ENCODE measurements at places on chromosomes 12 and 14.

- no peak for DNase-seq
These were observed 281.8 kb downstream of the KSR2 start for GRCh38 chr12:117686911-117687377.

DNA sequence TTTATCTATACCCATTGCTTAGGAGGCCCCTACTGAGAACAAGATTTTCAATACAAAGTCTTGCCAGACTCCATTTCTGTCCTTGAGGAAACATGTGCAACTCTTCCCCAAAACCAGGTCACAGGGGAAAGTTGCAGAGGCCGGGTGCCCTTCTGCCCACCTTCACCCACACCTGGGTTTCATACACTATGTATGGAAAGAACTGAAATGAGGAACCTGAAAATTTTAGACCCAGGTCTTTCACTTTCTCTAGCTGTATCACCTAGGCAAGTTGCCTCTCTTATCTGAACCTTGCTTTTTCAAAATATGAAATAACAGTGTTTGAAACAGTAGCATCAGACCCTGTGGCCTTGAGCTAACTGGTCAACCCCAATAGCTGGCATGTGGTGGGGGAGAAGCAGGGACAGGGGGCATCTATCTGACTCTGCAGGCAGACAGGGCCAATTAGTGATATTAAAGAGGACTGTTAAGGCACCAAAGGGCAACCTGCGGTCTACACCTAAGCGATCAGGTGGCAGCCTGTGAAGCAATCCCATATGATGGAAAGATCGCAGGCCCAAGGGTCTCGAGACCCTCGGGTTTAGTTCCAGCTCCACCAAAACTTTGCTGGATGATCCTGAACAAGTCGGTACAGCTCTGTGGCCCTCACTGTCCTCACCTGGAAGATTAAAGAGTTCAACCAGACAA lies 346.5 kb downstream of the BCL11B start:
- DNase-seq = no peak

DNA sequence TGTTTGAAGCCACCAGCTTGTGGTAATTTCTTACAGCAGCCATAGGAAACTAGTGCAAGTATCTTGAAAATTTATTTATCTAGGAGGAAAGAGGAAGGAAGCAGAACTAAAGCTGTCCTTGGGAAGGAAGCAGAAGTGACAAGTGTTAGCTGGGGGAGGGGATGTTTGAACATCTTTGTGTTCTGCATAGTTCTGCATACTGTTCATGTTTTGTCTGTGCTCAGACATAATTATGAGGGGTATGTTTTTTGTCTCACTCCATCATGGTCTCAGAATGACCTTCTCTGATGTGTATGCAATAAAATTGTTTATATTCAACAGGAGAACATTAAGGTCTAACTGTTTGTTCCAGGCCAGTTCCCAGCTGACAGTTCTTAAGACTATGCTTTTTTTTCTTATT lies 606.5 kb downstream of the GALC start:
- DNase-seq = no peak

DNA sequence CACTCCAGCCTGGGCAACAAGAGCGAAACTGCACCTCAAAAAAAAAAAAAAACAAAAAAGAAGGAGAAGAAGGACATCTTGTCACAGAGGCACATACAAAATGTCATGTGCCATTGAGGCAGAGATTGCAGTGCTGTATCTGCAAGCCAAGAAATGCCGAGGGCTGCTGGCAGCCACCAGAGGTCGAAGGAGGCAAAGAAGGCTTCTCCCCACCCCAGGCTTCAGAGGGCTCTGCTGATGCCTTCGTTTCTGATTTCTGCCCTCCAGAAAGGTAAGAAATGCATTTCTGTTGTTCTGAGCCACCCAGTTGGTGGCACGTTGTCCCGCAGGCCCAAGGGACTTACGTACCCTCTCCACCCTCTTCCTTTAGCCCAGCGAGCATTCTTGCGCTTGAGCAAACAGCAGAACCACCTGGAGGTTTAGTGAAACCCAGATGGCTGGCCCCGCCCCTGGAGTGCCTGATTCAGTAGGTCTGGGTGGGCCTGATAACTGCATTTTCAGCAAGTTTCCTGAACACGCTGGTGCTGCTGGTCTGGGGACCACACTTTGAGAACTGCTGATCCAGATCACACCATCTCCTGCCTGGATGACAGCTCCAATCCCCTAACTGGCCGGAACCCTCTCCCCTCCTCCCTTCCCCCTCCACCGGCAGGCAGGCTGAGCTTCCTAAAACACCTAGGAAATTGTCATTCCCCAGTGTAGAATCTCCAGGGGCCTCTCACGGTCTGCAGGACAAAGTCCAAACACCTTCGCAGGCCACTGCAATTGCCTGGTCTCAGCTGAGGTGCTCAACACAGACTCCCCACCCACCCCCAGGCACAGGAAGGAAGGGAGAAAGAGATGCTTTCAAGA lies 21.1 kb upstream of the SCARB1 start:
- DNase-seq = no peak

DNA sequence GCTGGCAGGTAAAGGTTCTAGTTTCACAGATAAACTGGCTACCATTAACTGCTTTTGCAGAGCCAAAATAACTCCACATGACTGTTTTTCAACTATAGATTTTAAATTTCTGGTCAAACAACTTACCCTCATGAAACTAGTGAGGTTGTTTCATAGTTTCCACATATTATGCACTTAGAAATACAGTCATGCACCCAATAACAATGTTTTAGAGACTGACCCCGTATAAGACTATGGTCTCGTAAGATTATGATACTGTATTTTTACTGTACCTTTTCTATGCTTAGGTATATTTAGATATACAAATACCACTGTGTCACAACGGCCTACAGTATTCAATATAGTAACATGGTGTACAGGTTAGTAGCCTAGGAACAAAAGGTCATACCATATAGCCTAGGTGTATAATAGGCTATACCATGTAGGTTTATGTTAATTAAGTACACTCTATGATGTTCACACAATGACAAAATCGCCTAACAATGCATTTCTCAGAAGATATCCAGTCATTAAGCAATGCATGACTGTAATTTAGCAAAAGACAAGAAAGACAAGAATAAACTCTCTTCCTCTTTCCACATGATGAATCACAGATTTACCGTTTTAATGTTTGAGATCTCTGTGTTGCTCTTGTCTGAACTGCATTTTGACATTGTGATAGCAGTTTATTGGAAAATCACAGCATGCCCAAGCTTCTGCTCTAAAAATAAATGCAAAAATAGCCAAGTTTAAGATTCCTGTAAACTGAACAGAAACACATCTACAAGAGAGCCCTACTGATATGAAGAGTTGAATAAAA lies 17.1 kb downstream of the DICER1 start:
- DNase-seq = no peak

- no peak for DNase-seq
These were observed 2.6 kb upstream of the JAG2 start for GRCh38 chr14:105171004-105171673.

DNA sequence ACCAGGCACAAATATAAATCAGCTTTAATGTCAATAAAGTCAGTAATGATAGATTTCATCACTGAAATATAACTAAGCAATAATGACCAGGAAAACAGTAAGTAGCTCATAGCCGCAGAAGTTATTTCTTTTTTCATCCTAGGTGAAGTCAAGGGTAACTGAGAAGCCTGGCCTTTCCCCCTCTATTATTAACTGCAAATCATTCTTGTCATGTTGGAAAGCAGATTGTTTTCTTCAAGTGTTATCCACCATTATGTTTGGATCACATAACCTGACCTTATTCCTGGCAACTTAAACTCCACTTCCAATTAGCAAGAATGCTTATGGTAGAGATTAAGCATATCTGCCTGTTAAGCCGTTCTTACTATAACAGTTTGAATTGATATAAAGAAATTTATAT lies 603.4 kb upstream of the FOXG1 start:
- DNase-seq = no peak

GRCh38 chr14:20550926-20551325 lies 9.9 kb downstream of the RNASE9 start:
- no peak for DNase-seq

DNA sequence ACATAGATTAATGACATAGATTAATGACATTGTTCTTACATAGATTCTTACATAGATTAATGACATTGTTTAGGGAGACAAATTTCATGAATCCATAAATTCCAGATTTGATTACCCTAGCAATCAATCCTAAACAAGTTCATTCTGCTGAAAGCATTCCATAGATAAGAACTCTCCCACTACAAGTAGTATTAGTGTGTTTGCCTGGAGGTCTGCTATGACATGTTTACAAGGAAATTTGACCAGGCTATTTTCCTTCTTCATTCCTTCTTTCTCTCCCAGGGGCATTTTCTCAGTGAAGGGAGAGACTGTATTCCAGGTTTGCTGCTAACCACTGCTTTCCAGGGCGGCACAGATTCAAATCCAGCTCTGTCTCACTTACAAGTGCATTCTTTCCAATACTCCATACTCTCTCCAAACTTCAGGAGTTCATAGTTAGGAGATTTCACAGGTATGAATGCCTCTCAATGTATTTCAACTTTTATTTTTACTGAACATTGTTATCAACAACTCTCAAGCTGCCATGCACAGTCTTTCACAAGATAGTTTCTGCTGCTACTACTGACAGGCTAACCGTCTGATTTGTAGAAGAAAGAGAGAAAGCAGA lies 134.5 kb downstream of the SLC38A1 start:
- no peak for DNase-seq

DNA sequence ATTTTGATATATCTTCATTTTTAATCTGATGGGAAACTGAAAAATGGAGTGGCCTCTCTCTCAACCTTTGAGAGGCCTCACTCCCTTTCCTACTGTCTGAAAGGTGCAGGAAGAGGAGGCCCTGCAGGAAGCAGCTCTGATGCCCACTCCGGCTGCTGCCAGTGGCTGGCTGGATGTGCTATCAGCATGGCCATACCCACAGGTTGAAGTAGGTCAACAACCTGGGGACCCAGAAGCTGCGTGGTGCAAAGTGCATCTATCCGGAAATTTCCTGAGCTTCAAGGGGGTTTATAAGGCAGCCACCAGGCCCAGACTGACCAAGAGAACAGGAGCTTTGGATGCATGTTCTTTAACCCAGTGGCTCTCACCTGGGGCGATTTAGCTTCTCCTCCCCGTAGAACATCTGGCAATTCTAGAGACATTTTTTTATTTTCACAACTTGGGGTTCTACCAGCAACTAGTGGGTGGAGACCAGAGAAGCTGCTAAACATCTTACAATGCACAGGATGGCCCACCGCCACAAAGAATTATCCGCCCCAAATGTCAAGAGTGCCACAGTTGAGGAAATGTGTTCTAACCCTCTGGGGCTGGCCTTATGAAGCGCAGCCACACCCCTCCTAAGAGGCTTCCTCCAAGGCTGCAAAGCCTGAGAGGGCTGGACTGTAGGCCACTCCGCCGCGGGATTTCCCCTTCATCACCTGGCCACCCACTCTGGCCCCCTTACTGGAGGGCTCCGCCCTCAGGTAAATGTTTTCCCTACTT lies 8.2 kb upstream of the BATF start:
- no peak for DNase-seq

DNA sequence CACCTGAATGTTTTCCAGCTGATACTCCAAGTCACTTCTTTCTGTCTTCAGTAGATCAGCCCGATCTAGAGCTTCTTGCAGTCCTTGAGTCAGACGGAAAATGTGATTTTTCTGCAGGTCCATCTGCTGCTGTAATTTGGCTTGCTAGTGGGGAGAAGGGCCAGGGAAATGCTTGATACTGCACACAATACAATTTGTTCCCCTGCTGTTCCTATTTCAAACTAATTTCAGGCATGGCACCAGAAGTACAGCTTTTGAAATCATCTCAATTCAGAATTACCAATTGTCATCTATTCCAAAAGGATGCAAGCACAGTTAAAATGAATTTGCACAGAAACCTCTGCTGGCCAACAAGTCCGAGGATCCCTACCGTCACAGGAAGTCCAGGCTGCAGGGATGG lies 53.4 kb downstream of the PRKAB1 start:
- no peak for DNase-seq

GRCh38 chr14:89628521-89628920 lies 211.5 kb upstream of the FOXN3 start:
- DNase-seq = no peak

DNA sequence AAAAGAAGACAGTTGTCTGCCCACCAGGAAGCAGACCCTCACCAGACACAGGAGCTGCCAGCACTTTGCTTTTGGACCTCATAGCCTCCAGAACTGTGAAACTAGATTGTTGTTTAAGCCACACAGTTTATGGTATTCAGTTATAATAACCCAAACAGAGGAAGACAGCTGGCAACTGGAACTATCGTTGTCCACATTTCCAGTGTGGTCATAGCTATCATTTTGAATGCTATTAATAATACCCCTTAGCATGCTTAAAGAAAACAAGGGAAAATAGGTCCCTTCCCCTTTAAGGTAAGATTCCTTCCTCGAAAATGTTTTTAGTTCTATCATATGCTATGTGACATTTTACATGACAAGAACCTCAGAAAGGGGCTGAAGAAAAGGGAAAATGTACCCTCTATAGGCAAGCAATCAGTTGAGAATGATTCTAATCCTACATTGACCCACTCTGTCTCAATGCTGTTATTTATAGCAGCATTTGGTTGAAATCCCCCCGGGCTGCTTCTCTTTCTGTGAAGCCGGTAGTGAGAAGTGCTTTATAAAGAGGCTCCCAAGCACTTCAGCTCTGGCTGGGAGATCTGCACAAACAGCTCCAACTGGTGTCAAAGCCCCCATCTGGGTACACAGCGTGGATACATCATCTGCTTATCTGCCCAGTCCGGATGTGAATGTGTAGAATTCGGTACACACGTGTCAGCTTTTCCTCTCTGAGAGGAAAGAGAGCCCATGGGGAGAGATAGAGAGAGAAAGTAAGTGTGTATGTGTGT lies 221.2 kb upstream of the FLRT2 start:
- DNase-seq = no peak

- no peak for DNase-seq
These were observed 225.1 kb downstream of the DIO2 start for GRCh38 chr14:79986251-79986650.

DNA sequence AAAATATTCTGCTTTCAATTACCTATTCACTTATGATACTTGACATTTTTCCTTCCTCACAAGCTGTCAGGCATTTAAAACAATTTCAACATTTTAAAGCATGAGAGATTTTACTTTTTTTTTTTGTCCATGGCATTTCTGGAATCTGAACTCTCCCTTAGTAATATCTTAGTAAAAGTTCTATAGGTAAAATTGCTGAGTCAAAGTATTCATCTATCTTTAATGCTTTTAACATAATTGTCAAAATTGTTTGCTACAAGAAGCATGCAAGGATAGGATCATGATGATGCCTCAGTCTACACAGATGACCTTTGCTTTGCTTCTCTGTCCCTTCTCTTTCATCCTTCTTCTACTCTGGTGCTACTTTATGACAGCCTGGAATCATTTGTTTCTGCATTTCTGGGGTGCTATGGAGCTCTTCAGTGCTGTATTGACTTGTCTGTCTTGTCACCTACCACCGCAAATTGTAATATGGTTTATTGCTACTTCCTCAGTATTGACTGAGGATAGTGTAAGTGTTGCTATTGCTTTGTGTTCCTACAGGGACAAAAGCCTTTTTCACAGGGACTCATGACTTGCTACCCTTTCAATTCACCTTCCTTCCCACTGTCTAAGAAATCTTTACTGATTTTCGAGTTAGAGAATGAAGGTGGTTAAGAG lies 589.8 kb upstream of the ATP2B1 start:
- DNase-seq = no peak

- no peak for DNase-seq
These were observed 368.1 kb upstream of the FOXG1 start for GRCh38 chr14:28398506-28398905.

Data from GM19239 (cell line).